ENCODE measurements at places on chromosomes 3 and 15.

GRCh38 chr3:186514296-186515002 is 29.7 kb downstream of the CRYGS start:
- no peak for DNase-seq

- peak; percentile 25 for DNase-seq
Observed at GRCh38 chr3:133797396-133798105, 8.1 kb upstream of the SRPRB start.

- peak; percentile 58 for DNase-seq
Observed at GRCh38 chr15:71115567-71116351, 488 bp downstream of the THSD4 start.

GRCh38 chr15:58957101-58957973 is 23.9 kb upstream of the SLTM start:
- peak; percentile 71 for DNase-seq

GRCh38 chr3:159418571-159419526 is 569.8 kb upstream of the IL12A start:
- peak; percentile 26 for DNase-seq

GRCh38 chr3:32699429-32699828 is 14.4 kb downstream of the CNOT10 start:
- DNase-seq, result no peak

- DNase-seq, result no peak
Observed at GRCh38 chr15:63396152-63396928, 14.7 kb upstream of the CA12 start.

GRCh38 chr3:150252462-150252861 is 155.6 kb upstream of the TSC22D2 start:
- no peak for DNase-seq

GRCh38 chr3:119433613-119434325 is 29.6 kb downstream of the TMEM39A start:
- DNase-seq, result no peak

DNA sequence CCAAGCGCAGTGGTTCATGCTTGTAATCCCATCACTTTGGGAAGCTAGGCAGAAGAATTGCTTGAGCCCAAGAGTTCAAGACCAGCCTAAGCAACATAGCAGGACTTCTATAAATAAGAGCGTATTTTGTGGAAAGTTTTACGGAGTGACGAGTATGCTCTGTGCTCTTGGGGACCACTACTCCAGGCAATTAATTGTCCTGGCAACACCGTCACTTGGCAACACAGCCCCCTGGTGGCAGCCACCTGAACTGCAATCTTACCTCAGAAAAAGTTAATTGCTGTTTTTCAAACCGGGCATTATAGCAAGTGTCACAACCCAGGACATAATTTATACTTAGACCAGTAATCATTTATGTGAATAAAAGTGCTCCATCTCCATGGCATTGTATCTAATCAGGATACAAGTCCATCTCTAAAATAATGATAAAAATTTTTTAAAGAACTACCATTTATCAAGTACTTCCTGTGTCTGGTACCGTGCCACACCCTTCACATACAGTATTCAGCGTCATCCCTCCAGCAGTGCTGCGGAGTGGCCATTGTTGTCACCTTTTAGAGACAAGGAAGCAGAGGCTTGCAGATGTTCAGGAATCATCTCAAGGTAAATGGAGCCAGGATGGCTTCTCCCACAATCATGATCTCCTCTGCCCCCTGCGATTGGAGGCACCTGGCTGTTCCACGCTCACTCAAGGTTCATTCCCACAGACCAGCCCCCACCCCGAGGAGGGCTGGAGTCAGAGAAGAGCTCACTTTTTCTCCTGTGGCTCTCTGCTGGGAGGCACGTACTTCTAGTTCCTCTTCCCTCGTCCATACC is 34.5 kb downstream of the PLA2G4D start:
- DNase-seq, result peak; percentile 19

DNA sequence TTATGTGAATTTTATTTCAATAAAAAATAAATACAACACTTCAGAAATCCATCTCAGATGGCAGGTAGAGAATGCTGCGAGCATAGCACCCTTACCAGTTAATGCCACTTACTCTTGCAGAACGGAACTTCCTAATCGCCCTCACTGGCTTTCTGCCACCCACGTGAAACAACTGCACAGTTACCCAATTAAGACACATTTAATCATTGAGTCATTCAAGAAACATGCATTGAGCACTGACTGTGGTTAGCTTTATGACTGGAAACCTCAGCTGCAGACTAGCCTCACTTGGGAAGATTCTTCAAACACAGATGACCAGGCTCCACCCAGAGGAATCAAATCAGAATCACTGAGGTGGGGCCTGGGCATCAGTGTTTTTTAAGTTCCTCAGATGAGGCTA is 5.6 kb upstream of the MFGE8 start:
- DNase-seq, result peak; percentile 98

- peak; percentile 22 for DNase-seq
Observed at GRCh38 chr15:95417761-95418160, 912.7 kb upstream of the NR2F2 start.

DNA sequence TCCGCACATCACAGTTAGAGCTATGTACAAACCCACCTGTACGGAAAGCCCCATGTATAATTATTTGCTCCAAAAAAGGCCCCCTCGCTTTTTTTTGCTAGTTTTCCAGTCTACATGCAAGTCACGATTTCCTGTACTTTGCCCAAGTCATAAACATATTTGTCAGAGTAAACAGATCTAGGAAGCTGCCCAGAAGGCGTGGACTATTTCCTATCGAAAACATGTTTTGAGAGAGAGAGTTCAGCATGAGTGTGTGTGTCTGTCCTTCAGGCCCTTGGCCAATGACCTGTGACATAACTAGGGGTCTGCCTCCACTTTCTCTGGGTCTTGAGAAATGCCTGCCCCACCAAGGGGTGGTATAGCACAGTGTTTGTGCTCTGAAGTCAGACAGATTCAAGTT is 72.7 kb upstream of the HACD2 start:
- DNase-seq, result no peak

DNA sequence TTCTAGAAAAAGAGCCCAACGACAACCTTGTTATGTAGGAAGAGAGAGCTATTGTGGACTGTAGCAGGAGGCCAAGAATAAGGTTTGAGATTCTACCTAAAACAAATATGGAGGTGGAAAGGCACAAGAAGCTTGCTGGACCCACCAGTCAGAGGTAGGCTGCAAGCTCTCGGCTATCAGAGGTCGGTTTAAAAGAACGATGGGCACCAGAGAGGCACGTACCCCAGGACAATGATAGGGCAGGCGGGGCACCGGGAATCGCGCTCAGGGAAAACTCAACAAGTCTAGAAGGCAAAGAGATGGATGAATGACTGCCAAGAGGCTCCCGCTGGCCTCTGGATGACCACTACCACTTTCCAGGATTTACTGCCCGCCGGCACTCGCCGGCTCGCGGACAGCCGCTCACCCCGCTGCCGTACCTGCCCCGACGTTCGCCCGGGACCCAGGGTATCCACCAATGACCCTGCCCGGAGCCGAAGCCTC is 1.1 kb downstream of the HDGFL3 start:
- peak; percentile 10 for DNase-seq

Measured in fibroblast of skin of back (primary cell).